ENCODE measurements at places on chromosomes 1 and 21.

DNA sequence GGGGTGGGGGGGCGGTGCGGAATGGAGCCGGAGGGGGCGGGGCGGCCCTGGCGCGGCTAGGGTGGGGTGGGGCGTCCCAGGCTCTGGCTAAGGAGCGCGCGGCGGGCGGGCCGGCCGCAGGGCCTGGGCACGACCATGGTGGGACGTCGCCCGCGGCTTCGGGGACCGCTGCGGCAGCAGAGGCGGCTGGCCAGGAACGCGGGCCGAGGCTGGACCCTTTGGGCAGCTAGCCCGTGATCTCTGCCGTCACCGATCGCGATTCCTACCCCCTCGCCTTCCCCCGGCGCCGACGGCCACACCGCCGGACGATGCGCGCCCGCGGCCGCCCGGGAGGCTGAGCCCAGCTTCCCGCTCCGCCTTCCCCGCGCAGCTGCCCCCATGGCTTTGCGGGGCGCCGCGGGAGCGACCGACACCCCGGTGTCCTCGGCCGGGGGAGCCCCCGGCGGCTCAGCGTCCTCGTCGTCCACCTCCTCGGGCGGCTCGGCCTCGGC is at the start of gene MAP3K21:
MAP3K21 (plus strand) TSS at position 74 of the 491 bp plus-strand sequence; CDS start at position 379, 305 bp downstream.
- DNase-seq = no peak

- no peak for DNase-seq
Observed at GRCh38 chr1:170290991-170291390, 145.2 kb downstream of the NTMT2 start.

GRCh38 chr1:236734141-236734765 is 48.0 kb downstream of the ACTN2 start:
- DNase-seq = no peak

GRCh38 chr1:15089258-15089992 is 64.1 kb upstream of the TMEM51 start:
- DNase-seq = peak; percentile 14

DNA sequence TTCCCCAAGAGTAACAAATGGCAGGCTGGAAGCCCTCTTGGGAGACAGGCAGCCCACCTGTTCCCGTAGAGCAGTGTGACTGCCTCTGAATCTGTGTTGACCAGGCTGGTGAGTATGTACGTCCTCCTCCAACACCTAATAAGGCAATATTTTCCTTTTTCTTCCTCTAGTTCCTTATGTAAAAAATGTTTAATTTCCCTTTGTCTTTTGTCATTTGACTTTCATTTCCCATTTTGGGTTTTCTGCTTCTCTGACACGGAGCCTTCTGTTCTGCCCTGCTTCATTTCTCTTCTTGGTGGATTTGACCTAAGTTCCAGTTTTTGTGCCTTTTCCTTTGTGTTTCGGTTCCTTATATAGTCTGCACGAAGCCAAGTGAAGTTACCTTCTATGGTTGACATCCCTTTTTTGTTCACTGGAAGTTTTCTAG is 65.8 kb upstream of the ATF3 start:
- no peak for DNase-seq

- DNase-seq = no peak
Observed at GRCh38 chr1:195462152-195462551, 1146.1 kb downstream of the KCNT2 start.

DNA sequence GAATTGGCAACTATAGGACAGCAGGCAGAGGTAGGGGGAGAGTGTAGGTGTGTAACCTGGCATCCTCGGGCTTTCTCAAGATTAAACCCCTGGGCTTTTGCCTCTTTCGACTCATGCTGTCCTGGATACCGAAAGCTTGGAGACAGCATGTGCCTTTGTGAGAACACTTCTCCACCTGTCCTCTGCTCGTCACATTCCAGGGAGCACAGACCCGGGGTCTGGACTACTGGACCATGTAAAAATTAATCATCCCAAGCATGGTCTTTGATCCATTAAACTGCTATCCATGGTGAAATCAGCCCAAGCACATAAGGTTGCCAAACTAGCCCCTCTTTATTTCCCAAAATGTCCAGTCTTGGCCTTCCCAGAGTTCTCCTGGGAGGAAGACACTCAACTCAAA is 9.0 kb upstream of the RNF186 start:
- no peak for DNase-seq

DNA sequence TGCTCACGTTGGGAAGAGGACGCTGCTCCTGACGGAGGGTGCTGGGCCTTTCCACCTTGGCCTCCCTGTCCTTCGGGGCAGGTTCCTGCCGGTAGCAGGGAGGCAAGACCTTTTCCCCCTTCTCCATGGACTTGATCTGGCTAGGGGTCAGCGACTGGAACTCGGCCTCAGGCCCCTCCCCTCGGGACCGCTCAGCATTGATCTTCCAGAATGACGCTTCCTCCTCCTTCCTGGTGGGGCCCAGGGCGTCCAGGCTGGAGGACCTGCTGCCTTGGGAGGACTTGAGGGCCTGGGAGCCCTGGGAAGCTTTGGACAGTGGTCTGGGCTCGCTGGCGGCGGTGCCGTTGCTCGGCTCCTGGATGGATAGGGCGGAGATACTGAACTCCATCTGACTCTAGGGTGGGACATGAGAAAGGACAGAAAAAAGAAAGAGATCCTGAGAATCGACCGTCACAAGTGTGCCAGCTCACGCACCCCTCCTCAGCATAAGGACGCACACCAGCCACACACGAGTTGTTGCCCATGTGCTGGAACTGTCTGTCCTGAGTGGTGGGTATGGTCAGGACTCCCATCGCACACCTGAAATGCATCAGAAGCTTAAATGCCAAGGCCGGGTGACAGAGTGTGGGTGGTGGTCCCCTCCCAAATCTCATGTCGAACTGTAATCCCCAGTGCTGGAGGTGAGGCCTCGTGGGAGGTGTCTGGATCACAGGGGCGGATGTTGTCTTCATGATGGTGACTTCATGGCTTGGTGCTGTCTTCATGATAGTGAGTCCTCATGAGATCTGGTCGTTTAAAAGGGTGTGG is 24.6 kb downstream of the C1orf198 start:
- no peak for DNase-seq

- no peak for DNase-seq
Observed at GRCh38 chr1:20179371-20180128, 6.3 kb upstream of the UBXN10 start.

- no peak for DNase-seq
Observed at GRCh38 chr21:44503901-44504399, 36.0 kb downstream of the KRTAP10-1 start.

DNA sequence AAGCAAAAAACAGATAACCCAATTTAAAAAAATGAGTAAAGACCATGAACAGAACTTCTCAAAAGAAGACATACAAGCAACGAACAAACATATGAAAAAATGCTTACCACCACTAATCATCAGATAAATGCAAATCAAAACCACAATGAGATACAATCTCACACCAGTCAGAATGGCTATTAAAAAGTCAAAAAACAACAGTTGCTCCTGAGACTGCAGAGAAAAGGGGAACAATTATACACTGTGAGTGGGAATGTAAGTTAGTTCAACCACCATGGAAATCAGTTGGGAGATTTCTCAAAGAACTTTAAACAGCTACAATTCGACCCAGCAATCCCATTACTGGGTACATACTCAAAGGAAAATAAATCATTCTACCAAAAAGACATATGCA is 131.6 kb downstream of the PTGER3 start:
- DNase-seq = no peak

- no peak for DNase-seq
Observed at GRCh38 chr1:21492356-21492625, 16.9 kb upstream of the ALPL start.

DNA sequence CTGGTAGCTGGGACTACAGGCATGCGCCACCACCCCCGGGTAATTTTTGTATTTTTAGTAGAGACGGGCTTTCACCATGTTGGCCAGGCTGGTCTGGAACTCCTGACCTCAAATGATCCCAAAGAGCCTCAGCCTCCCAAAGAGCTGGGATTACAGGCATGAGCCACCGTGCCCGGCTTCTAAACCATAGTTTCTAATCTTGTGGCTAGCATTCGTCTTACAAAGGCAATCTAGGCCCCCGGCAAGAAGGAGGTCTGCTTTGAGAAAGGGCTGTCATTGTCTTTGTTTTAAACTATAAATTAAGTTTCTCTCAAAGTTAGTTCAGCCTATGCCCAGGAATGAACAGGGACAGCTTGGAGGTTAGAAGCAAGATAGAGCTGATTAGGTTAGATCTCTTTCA is 10.3 kb upstream of the L1TD1 start:
- DNase-seq = no peak

- no peak for DNase-seq
Observed at GRCh38 chr1:64499966-64500365, 30.0 kb downstream of the CACHD1 start.

- no peak for DNase-seq
Observed at GRCh38 chr21:46613391-46613790, 8.5 kb upstream of the S100B start.

DNA sequence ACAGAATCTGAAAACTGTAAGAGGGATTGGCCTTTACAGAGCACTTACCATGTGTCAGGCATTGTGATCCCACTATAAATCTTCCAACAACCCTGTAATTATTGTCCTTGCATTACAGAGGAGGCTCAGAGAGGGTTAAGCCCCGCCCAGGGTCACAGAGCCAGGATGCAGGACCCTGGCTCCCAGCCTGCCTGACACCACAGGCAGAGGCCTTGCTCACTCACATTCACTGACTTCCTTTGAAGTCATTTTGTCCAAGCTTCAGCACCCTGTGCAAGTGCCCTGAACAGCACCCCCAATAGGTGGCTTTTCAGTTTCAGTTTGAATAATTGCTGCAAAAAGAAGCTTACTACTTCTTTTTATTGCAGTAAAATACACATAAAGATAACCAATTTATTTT is 256.8 kb upstream of the NFIA start:
- no peak for DNase-seq

- peak; percentile 48 for DNase-seq
Observed at GRCh38 chr21:35326677-35327076, 277.6 kb upstream of the RUNX1 start.

DNA sequence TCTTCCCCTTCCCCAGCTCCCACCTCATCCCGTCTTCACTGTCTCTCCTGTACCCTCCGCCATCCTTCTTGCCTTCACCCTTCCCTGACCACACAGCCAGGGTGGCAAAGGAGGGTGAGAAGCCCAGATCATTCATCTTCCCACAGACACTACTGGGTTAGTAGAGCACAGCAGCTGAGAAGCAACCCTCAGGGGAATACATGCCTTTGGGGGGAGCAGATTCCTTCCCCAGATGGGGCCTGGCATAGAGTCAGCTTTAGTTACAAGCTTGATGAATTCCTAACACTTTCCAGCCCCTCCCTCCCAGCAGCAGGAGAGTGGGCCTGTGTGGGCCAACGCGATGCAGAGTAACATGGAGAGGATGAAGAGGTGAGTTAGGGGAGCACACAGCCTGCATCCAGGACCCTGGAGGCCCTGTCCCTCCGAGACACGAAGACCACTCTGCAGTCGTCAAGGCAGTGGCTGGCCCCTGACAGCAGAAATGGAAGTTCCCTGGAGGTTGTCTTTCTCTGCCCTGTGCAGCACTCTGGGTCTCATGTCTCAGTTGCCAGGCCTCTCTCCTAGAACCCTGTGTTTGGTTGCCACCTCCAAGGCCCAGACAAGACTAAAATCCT is 8.8 kb upstream of the BTG2 start:
- no peak for DNase-seq

DNA sequence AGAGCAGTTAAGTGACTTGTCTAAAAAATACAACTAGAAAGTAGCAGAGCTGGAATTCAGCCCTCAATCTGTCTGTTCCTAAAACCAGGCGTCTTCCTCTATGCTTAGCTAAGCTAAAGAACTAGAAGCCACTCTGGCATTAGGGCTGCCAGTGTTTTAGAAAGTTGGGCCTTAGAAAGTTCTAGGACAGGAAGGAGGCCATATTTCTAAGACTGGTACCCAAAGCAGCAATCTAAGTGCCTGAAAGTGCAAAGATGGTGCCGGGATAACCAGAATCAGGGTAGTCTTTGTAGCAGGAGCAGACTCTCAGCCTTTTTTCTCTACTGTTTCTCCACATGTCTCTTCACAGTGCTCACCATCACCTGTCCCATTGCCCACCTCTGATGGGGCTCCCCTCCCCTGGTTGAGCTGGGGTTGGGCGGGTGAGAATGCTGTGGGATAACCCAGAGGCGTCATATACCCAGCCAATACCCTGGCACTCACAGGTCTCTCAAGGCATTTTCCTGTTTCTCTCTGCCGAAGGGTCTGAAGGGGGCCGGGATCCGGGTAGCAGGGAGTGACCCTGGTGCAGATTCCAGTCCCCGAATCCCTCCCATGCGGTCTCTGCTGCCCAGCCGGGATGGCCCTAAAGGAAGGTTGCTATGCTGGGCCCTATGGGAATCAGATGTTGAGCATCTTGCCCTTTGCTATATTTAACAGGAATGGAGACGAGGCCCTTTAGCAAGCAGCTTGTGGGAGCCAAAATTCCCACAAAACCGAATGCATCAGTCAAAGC is 1.1 kb upstream of the RCSD1 start:
- DNase-seq = no peak

DNA sequence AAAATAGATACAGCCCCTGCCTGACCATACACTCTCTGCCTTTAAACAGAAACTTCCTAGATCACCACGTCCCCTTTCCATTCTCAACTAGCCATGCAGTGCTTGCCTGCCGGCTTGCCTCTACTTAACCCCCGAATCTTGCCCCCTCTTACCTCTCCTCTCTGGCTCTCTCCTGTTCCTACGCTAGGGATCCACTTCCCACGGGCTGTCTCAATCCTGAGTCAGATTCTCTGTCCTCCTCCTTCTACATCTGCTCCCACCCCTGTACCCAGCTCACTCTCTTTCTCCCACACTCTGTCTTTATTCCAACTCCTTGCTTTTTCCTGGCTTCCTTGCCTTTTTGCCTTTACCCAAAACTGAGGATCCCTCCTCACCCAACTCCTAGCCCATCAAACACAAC is 29.3 kb downstream of the ATF3 start:
- DNase-seq = no peak

GRCh38 chr1:56191369-56191768 is 388.0 kb downstream of the PLPP3 start:
- no peak for DNase-seq

GRCh38 chr21:46054451-46054881 is 43.4 kb upstream of the COL6A2 start:
- DNase-seq = no peak

- no peak for DNase-seq
Observed at GRCh38 chr1:68919075-68919474, 422.2 kb upstream of the DEPDC1 start.

DNA sequence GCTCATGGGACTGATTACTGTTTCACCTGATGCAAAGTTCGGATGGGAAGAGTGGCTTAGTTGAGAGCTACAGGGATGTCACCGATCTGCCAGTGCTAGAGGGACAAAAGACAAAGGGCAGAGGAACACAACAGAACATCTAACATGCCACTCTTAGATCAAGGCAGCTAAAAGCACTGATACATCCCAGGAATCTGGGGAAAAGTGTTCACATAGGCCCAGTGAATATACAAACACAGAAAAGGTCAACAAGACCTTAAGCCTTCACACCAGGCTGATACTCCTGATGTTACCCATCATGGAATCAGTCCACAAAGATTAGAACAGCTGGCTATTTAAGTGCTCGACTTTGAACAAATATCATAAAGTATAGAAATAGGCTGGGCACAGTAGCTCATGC is 163.2 kb downstream of the EIF4G3 start:
- no peak for DNase-seq
